Activated T-helper 1 cell treated with Interleukin-2 at 50 U/mL for 16 hours (primary cell): ENCODE measurements at places on chromosomes 4 and X.

GRCh38 chr4:10856271-10856782 lies 171.8 kb upstream of the CLNK start:
- no peak for DNase-seq

DNA sequence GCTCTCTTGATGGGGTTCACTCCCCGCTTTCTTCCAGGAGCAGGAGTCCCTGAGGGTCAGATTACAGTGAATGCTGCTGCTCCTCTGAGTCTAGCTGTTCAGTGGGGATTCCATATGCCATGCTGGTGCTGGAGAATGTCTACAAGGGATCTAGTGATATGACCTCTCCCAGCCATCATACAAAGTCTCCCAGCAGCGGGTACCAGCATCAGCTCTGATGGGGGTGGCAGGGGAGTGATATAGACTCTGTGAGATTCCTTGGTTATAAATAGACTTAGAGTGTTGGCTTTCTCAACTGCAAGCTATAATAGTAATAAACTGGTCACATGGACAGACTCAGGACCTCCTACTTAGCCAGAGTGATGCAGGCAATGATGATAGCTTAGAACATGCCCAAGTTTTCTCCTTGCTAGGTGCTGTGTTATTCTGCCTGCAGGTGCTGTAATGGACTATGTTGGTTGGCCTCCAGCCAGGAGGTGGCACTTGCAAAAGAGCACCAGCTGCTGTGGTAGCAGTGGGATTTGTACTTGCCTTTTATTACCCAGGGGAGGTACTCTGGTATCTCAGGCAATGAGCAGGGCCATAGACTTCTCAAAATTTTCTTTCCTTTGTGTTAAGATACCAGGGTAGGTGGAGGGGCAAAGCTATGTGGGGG lies 202.9 kb downstream of the CHIC1 start:
- DNase-seq: no peak

DNA sequence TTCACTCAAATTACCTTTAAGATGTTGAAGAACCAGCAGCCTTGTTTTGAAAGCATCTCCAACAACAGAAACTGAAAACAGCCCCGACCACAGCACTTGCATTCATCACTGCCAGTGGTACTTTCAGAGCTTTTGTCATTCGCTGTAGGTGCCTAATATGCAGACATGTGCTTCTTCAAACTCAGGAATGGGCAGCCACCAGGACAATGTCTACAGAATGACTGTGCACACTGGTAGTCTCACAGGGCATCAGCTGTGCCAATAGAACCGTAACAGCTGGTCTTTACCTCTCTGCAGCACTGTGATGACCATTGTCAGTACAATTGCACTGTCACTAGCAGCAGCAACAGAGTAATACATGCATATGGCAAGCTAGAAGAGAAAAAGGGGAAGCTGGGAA lies 1149.7 kb downstream of the STPG2 start:
- DNase-seq: no peak

GRCh38 chrX:25158635-25159034 lies 142.9 kb upstream of the ARX start:
- no peak for DNase-seq

GRCh38 chr4:127624173-127624572 lies 8.6 kb upstream of the INTU start:
- DNase-seq: no peak

DNA sequence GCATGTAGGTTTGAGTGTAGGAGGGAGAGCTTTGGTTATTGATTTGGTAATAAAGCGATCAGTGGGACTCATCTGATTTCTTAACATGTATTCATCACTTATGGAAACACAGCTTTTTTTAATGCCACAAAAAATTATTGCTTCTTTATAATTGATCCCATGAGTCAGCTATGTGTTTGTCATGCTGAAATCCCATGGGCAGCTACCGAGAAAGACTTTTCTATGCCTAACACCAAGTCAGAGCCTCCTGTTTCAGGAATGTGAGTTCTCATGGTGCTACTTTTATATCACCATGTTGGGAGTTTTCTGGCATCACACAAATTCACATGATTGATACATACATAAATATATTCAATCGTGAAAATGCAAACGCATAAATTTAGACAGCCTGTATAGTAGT lies 165.7 kb downstream of the RAPGEF2 start:
- no peak for DNase-seq

DNA sequence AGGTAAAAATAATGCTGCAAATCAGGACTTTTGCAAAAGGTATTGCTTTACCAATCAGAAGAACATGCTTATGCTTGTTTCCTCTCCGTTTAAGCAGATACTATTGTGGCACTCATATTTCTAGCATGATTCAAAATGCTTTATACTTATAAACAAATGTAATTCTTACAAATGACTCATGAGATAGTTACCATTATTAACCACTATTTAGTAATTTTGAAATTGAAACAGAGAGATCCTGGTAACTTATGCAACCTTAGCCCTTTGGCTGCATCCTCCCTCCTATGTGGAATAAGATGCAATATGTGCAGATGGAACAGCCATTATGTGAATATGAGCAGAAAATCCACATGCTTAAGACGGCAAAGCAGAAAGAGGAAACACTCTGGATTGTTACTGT lies 164.7 kb downstream of the PCDH18 start:
- no peak for DNase-seq
